NCI-H2107 (cell line): ENCODE measurements at places on chromosomes 5 and 9.
A peak's percentile ranks its signal among the peaks of the same experiment; 100 is the strongest.

- DNase-seq: no peak
These were observed 61.9 kb upstream of the ITGA1 start for GRCh38 chr5:52725808-52726207.

DNA sequence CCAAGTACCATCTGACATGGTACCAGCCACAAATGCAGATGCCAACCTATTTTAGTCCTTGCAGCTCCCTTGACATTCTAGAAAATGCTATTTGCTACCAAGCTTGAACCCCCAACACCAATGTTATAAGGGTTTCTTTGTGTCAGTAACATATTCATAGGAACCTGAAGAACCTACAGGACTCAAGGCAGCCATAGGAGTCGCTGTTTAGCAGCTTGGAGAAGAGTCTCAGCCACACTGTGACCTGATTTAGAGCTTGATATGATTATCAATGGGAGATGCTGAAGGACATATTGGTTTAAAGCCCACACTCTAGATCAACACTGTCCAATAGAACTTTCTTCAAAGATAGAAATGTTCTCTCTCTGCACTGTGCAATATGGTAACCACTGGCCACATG, 6.4 kb upstream of the ZFR start:
- DNase-seq: no peak

DNA sequence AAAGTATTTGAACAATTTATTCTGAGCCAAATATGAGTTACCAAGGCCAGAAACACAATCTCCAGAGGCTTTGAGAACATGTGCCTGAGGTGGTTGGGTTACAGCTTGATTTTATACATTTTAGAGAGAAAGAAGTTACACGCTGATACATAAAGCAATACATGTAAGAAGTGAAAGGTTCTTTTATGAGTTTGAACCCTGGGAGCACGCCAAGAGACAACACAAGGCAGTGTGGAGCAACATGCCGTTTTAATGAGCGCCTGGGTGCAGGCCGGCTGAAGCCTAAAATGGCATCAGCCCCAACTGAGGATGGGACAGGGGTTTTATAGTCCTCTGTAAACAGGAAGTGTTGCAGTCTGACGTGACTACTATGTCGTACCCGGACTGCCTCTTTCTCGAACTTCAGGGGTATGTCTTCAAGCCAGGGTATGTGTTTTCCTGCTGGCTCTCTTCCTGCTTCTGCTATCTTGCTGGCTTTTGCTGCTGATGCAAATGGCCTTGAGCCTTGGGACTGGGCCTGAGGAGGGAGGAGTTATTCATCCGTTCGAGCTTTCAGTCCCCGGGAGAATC, 193.7 kb downstream of the CYLC2 start:
- no peak for DNase-seq

DNA sequence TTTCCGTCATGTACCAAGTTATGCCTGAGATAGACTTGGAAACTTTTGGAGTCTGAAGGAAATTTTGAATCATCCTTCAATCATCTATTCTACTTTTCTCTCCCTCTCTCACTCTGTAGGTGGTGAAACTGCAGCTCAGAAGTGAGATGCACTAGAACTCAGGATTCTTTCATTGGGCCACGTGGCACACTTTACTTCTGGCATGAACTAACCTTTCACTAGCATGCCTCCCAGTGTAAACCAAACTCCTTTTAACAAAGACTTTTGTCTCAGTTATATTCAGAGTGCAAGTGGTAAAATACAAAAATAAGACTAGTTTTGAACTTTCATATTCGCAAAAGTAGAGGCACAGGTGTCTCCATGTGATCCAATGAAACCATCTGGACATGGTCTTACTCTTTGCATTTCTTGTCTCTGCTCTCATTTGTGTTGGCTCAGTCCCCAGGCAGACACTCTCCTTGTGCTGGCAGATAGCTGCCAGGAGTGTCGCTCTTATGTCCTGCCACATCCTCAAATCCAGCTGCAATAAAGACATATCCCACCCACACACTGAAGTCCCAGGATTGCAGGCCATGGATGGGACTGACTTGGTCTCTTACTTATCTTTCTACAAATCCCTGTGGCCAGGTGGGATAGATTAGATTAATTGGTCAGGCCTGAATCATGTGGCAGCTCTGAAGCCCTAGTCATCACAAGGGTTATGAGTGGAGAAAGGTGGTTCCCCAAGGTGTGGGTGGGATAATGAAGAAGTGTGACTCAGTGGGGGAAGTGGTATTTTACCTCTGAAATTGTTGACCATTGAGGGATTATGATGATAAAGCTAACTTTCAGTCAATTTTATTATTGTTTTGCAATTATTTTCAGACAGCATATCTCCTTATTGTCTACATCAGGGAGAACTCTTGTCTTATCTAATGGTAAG, 267.5 kb downstream of the GABRB2 start:
- no peak for DNase-seq

- no peak for DNase-seq
These were observed 61.3 kb downstream of the GDA start for GRCh38 chr9:72210522-72210921.

DNA sequence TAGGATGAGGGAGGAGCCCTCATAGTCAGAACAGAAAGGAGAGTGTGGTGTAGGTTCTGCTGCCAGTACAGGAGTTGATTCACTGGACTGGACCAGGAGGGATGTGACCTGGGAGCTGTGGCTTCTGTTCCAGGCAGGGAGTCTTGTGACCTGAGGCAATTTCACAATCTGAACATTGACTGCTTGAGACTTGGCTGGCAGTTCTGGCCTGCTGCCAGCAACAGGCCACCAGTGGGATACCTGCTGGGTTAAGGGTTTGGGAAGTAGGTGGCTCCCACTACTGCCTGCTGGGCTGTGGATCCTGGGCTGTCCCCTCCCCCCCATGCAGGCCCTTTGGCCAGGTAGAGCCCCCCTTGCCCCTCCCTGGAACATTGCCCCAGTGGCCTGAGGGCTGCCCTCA, 268.6 kb upstream of the ARRDC3 start:
- DNase-seq: no peak

DNA sequence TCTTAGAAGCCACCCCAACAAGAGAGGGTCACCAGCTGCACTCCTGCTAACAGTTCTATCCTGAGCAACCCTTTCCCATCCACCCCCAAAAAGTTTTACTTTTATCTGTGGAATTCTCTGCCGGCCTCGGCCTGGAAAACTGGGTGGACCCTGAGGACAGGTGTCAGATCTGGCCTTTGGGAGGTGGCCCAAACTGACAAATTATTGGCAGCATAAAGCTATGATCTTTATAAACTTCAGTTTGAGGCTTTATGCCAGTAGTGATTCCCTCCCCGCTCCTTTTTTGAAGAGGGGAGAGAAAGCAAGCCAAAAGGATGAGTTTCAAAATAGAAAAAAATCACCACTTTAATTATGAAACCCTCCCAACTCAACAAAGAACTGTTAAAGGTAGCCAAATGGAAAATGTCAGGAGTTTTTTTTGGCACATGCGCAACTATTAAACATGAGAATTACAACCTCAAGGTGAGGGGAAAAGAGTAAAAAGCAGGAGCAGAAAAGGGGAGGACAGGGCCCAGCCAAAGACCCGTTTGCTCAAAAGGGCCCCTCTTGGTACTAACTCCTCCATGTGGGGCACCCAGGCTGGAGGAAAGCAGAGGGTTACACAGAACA, 49.4 kb downstream of the FBXW11 start:
- DNase-seq: no peak

- no peak for DNase-seq
These were observed 17.9 kb upstream of the POC5 start for GRCh38 chr5:75734913-75735789.

GRCh38 chr5:38931731-38932130, 85.9 kb downstream of the OSMR start:
- DNase-seq: no peak

DNA sequence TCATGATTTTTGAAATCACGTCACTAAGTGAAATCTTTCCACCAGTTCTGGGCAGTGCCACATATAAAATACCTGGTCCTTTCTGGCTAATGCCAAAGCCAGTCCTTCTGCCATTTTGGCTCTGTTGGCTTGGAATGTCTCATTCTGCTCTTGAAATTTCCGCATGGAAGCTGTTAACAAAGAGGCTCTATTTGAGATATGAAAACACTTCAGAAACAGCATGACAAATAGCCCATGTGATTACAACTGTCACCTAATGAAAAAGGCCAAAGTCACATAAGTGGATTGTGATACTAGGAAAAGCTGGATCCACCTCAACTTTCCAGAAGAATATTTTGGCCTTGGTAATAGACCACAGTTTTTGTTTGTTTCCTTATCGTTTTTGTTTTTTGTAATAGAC, 12.8 kb downstream of the GOLGA1 start:
- DNase-seq: no peak

- DNase-seq: no peak
These were observed 43.4 kb downstream of the RXRA start for GRCh38 chr9:134369416-134370212.

DNA sequence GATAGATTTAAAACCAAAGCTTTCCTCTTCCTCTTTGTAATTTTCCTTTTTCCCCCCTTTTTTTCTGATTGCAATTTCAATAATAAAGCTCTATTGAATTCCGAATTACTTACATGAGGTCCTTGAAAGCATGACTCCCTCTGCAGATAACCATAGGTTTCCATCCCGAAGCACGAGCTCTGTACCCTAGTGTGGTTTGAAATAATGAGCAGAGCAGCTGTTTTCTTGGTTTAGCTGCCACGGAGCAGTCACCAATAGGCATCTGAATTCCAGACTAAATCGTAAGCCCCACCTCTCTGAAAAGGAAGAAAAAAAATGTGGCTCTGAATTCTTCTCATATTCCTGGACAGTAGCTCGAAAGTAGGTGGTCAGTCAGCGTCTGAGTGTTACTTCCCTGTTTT, 18.5 kb upstream of the GNE start:
- DNase-seq: no peak

GRCh38 chr5:177154003-177154643, 20.6 kb downstream of the NSD1 start:
- no peak for DNase-seq

- DNase-seq: peak; percentile 2
These were observed 157.4 kb downstream of the NR3C1 start for GRCh38 chr5:143245929-143246561.

DNA sequence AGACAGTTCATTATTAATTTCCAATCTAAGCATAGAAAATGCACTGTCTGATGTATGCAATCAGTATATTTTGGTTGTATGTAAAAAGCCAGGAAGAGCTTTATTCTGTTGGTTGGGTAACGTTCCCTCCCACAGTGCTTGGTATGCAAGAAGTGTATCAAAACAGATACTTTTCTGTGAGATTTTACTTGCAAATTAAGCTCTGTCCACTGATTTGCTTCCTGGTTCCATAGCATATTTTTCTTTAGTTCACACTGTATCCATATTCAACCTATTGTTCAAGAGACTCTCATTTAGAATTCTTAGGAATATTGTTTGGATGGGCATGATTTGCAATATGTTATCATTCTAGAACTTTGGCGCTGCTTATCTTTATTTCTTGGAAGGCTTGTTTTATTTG, 47.4 kb downstream of the RNF180 start:
- DNase-seq: no peak

GRCh38 chr5:94154672-94155071, 413.3 kb upstream of the POU5F2 start:
- DNase-seq: no peak
